Left ventricle myocardium superior (tissue), 1 donor: ENCODE measurements at places on chromosomes 3 and 15. TPM values are rescaled to one million over a fixed set of nuclear protein-coding genes. Genes with fewer than 3 reads are reported as not detected.

Gene AMIGO3
- not detected for total RNA-seq

Gene PROK2
- total RNA-seq: 0.22 TPM

Gene CILP
- 7.8 TPM for total RNA-seq

Gene LCTL
- not detected for total RNA-seq

Gene MYZAP
- total RNA-seq: 930 TPM

Gene EPHA6
- 0.52 TPM for total RNA-seq

Gene SPATA12
- total RNA-seq: not detected

Gene NR2E3
- total RNA-seq: not detected

Gene GPR149
- total RNA-seq: not detected

Gene NPAP1
- not detected for total RNA-seq

Gene TTLL13
- total RNA-seq: 0.20 TPM

Gene PODXL2
- 1.5 TPM for total RNA-seq

Gene CHL1
- 19.0 TPM for total RNA-seq

Gene PLA2G4D
- total RNA-seq: not detected

Gene LINGO1
- total RNA-seq: 1.7 TPM

Gene MITF
- total RNA-seq: 69.4 TPM

Gene ZIC4
- not detected for total RNA-seq

Gene IQCF5
- total RNA-seq: not detected

Gene CFAP100
- not detected for total RNA-seq

Gene DAZL
- total RNA-seq: not detected

Gene SCG3
- not detected for total RNA-seq

Gene KCNMB3
- 1.1 TPM for total RNA-seq

Gene GPR156
- 0.10 TPM for total RNA-seq

Gene CACNA2D3
- 26.9 TPM for total RNA-seq

Gene TGM5
- total RNA-seq: not detected

Gene PDE12
- total RNA-seq: 11.0 TPM

Gene LOXL1
- total RNA-seq: 12.9 TPM
